Fibroblast of villous mesenchyme (primary cell): ENCODE measurements at places on chromosomes 1 and 21.

DNA sequence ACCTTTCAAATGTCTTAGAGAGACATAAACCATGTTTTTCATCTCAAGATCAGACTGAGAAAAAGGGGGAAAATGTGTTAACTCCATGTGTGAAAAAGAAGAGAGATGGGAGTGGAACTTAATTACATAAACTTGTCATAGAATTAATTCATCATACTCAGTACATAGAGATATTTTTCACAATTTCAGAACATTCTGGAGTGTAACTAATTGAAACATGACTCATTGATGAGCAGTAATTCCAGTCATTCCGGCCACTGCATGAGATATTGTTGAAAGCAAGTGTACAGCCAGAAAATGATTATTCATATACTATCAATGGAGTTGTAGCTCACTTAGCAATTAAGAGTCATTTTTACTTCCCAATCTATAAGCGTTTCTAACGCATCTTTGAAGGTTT is 739.3 kb downstream of the LTN1 start:
- no peak for DNase-seq

DNA sequence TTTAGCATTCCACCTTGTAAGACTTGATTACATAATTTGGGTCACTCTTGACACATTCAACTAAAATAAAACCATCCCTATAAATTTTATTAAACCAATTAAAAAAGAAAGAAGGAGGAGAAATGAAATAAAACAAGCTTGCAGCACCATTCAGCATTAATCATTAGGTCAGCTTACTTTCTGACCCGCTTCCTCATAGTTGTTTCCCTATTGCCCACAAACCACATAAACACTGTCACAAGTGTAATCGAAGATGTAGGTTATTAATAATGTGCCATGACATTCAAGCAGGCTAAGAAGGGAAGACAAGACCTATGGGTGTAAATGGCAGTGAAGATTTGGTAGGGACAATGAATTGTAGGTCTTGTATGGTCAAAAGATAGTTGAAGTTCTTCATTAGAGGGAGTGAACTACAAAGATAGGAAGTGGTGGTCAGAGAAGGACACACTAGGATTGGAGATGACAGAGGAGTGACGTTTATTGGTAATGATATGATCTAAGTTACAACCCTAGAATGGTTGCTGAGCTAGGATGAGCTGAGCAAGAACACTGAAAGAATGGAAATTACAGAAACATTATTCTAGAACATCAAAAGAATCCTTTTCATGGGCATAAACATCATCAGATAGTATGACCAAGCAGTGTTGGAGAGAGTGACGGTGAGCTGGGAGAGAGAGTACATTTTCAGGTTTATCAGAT is 231.5 kb downstream of the KCNT2 start:
- no peak for DNase-seq

GRCh38 chr1:8854240-8854639 is 24.2 kb downstream of the ENO1 start:
- DNase-seq = no peak

- DNase-seq = no peak
These were observed 13.0 kb downstream of the INAVA start for GRCh38 chr1:200907611-200908097.
